Tongue (tissue), 3 donors: ENCODE measurements at places on chromosomes 13 and 19.

DNA sequence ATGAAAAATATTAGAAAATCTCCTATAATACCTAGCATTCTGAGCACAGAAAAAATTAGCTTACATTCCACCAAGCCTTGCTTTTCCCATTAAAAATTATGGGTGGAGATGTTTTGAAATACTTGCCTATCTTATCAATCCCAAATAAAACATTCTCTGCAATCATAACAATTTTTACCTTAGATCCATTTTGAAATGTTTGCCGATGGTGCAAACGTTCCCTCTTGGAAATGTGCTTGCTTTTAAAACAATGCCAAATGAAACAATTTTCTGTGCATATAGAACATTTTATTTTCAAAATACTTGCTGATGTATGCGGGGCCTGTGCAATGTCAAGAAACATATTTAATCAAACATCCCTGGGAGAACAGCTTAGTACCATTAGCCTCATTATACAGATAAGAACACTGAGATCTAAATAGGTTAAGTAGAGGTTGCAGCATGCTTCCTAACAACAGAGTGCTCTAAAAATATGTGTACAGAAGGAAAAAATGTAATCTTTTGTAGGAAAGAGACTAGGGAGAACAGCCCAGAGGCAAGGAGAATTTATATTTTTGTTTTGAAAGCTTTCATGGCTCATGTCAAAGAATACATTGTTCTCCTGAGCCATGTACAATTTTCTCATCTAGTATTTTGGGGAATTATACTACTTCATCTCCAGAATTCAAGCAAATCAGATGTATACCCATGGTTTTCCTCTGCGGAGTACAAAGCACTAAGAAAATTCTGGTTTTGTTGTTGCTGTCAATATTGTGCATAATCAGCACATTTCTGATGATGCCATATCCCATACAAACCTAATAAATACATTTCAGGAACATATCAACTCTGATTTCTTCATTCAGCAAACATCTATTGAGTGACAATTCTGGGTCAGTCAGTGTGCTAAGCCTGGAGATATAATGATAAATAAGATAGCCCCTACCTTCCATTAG, 25.9 kb upstream of the FNDC3A start:
- DNase-seq, result no peak

- peak; percentile 87 for DNase-seq
Observed at GRCh38 chr19:30692181-30692811, 320.1 kb downstream of the ZNF536 start.

GRCh38 chr19:42193706-42194105, 23.8 kb downstream of the DEDD2 start:
- no peak for DNase-seq

DNA sequence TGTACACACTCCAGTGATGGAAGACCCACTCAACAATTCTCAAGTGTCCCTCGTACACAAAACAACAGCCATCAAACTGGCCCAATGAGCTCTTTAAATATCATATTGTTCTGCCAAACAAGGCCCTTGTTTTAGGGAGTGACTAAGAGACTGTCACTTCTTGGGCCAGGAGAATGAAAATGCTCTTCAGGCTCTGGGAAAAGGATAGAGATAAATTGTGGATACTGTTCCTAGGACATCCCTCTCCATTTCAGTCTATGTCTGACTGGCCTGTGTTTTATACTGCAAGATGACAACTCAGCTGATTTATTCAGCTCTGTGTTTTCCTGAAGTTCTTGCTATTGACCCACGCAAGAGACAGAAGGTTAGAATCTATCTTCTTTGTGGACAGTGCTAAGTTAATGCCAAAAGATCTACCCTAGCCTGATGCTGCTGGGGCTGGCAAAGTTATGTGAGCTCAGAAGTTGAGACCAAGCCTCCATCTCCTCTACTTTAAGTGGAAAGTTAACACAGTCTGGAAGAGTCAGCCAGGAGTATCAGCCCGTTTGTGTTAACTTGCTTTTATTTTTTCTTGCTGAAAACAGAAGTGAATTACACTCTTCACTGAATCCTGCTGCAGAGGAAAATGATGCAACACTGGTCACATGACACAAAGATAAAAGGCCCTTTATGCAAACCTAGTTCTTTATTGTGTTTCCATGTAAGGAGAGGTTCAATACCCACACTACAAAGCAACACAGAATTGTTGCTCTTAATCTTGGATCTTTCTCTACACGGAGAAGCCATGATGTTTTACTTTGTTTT, 14.6 kb downstream of the FRY start:
- DNase-seq, result no peak

DNA sequence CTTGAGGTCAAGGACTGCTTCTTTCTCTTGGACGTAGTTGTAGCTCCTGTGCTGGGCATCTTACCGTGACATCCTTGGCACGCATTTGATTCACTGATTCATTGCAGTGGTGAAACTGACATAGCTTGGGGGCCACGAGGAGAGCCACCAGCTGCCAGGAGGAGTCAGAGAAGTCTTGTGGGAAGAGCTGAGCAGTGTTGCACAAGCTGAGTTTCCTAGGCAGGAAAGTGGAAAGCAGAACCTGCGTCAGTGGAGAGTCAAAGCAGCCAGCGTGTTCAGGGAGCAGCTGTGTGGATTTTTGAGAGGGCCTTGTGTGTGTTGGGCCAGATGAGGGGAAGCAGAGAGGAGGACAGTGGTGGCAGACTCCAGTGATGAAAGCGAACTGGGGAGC, 5.3 kb upstream of the GPR183 start:
- DNase-seq, result peak; percentile 54

GRCh38 chr19:40446263-40446784, 2.2 kb upstream of the SERTAD3 start:
- no peak for DNase-seq

DNA sequence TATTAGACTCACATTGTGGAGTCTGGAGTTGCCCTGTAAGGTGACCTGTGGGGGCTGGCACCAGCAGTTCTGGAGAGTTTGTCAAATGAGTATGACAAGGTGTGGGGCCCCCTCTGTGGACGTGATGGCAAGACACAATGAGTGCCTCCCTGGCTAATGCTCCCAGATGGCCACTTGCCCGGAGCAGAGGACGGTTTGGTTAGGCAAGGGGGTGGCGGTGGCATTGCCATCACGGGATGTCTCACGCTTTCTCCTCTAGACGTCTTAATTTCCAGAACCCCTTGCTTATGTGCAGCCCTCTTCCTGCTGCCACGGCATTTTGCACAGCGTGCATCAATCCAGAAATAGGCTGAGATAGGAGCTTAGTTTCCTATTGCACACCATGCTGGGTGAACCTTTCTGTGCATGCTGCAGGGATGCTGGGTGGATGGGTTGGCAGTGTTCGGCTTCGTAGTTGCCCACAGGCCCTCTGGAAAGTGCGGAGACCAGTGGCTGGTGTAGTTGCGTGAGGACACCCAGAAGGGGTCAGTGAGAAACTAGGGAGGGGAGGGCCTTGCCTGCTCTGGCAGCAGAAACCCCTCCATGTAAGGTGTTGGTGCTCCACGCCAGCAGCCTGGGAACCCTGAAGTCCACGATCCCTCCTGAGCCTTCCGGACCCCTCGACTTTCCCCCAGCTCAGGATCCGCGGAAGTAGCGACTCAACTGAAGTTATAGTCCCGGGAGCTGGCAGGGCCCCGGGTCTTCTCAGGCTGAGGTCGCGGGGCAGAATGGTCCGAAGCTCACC, 18.1 kb upstream of the LRP3 start:
- peak; percentile 53 for DNase-seq

GRCh38 chr13:72849571-72849970, 67.6 kb downstream of the PIBF1 start:
- DNase-seq, result no peak

- DNase-seq, result no peak
Observed at GRCh38 chr13:33265133-33265532, 20.4 kb downstream of the STARD13 start.

DNA sequence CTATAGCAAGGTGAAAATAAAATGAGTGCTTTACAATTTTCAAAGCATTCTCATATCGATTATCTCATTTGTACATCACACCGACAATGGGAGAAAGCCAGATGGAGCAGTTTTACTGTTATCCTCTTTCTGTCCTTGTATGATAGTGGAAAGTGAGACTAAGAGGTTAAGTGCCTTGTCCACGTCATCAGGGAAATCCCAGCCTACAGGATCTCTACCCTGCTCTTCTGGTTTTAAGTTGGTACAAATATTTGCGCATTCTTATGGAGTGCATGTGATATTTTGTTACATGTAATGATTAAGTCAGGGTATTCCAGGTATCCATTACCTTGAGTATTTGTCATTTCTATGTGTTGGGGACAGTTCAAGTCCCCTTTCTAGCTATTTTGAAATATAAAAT, 12.4 kb upstream of the ENOX1 start:
- no peak for DNase-seq

DNA sequence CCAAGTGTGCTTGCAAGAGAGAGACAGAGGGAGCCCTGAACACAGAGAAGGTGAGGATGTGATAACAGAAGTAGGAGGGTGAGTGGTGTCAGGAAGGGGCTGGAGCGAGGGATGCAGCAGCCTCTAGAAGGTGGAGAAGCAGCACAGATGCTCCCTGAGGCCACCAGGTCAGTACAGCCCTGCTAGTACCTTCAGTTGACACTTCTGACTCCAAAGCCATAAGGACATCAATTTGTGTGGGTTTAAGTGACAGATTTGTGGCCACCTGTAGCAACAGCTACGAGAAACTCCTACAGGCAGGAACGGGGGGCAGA, 6.9 kb downstream of the ERICH4 start:
- DNase-seq, result no peak

- peak; percentile 78 for DNase-seq
Observed at GRCh38 chr19:30423481-30423880, 51.3 kb downstream of the ZNF536 start.

DNA sequence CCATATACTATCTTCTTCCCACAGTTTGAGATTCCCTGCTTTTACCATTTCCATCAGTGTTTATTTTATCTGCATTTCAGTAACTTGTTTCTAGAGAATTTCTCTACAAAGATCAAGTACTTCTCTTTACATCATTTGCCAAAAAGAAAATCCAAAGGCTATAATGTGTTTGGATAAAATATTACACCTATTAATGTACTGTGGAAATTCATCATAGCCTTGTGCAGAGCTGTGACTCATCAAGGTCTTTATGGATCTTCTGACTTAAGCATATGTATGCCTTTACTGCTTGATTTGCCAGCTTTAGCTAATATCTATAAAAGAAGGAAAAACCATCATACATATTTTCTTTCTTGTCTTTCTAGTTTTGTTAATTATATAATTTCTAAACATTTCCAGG, 9.6 kb upstream of the HTR2A start:
- no peak for DNase-seq

DNA sequence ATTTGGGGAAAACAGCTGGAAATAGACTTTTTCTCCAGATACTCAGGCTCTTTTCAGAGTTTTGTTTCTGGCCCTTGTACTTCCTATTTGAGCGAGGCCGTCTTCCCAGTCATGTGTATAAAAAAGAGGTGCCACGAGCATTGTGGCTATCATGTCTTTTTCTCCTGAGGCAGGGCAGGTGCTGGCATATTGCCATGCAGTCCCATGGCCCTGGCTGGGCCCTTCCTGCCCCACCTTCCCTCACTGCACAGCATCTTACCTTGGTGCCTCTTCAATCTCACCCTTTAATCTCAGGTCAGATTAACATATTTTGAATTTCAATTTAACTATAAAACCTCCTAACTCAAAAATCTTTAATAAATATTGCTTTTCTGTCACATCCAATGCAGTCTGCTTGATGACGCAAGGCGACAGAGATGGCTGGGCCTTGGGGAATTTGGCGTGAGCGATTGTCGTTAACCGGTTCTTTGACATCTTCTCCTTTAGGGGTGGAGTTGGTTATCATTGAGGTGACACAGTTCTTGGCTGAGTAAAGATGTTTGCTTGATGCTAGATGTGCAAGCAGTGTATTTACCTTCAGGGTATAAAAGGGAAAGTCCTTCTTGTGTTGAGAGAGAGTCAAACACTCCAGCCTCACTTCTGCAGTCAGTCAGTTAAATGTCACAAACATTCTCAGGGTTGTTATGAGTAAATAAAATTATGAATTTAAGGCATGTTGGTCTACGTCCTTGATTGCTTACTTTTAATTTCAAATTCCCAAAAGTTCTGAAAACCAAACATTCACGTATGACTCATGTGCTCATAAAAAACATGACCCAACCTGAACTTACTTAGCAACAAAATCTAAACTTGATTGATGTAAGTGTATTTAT, 289.9 kb downstream of the MYO16 start:
- peak; percentile 43 for DNase-seq

GRCh38 chr19:51660975-51661600, 14.5 kb upstream of the SIGLEC14 start:
- DNase-seq, result peak; percentile 91

DNA sequence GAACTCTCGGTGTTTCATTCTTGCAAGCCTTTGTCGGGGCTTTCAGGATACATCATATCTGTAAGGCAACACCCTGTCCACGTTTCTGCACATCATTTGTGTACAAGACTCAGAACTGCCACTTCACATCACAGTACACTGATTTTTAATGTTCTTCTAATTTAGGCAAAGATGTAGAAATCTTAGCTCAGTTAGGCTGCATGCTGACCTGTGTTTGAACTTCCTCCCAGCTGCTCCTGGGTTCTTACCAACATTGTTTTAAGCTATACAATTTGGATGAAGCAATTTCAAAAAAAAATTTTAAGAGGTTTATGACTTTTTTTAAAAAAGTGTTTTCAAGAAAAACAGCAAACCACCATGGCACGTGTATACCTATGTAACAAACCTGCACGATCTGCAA, 1047.9 kb upstream of the SLC10A2 start:
- DNase-seq, result peak; percentile 35

DNA sequence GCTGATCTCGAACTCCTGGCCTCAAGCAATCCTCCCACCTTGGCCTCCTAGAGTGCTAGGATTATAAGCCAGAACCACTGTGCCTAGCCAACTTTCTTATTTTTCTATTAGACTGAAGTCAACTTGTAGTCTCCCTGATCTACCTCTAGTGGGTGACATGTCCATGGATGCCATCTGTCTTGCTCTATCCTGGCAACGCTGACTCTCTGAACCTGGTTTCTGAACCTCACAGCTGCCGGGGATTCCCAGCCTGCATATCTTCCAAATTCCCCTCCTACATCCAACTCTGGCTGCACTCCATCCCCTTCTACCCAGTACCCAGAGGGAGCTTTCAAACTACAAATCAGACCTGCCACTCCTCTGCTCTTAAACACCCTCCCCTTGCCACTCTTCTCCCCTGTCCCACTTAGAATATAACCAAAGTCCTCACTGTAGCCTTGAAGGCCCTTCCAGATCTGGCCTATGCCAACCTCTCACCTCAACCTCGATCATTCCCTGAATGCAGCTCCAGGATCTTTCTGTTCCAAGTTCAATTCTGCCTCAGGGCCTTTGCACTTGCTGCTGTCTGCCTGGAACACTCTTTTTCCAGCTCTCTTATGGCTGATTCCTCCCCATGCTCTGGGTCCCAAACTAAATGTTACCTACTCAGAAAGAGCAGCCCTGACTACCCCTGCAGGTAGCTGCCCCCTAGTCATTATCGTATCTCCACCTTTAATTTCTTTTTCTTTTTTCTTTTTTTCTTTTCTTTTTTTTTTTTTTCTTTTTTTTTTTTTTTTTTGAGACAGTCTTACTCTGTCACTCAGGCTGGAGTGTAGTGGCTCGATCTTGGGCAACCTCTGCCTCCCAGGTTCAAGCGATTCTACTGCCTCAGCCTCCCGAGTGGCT, 2.2 kb downstream of the CLIP3 start:
- peak; percentile 61 for DNase-seq
